Stimulated activated CD4-positive, alpha-beta T cell treated with anti-CD3 and anti-CD28 coated beads, Interleukin-4, amount 100 ng/mL, for 24 hours (primary cell): ENCODE measurements at places on chromosomes 3 and 15.

GRCh38 chr15:101296418-101297405 lies 1.7 kb upstream of the SNRPA1 start:
- DNase-seq = no peak

DNA sequence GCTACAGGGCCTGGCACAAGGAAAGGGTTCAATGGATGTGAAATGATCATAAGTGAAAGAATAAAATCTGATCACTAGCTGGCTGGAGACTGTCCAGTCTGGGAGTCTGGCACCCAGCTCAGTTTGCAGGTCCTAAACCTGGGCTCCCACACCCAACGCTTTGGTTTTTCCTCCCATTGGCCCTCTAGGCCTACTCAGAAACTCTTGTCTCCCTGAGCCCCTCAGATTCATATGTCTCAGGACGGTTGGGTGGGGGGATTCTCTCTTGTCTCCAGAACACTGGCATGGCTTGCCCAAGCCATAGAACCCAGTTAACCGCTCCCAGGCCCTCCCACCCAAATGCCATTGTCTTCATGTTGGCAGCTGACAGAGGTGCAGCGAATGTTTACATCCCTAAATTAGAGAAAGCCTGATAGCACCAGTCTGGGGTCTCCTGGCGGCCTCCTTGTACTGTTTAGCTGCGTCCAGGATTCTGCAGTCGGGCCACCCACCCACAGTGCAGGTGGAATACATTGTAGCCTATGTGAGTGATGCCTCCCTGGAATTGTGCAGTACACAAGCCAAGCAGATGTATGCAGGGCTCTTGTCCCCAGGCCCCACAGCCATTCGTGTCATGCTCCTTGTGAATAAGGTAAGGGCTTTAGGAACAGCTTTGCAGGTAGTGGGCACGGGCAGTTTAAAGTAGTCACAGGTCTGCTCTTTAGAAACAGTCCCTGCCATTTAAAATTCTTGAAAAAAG lies 266.3 kb downstream of the XXYLT1 start:
- peak; percentile 1 for DNase-seq

DNA sequence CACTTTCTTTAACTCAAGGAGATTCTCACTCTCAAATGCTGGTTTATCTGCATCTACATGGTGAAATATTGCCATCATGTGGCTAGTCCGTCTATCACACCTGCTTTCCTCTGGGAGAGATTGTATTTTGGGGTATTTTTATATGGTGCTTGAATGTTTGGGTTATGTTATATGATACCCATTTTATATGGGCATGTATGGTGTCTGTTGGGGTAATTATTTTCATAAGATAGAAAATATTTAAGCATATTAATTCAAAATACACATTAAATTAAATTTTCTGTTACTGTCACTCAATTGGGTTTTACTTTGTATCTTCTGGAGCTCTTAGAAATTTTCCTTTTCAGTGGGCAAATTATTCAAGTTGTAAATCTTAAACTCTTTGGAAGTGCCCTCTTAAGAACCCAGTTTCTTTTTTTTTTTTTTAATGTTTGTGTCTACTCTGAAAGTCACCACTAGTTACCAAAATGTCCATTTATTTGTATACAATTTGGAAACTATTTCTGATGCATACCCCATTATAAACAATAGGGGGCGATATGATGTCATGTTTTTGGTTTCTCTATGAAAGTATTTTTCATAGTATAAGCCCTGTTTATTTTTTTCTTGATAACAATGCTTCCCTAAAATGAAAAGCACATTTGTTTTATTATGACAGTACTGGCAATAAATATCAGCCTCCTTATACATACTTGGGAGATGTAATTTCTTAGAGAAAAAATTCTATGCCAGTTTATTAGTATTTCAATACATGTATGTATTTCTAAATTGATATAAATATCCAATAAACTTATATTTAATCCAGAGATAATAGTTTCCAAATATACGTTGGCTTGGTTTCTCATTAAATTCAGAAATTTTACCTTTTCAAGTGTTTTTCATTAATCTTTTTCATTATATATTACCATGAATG lies 36.1 kb upstream of the PLSCR5 start:
- DNase-seq = no peak

GRCh38 chr3:152843955-152844354 lies 9.0 kb downstream of the P2RY1 start:
- no peak for DNase-seq

DNA sequence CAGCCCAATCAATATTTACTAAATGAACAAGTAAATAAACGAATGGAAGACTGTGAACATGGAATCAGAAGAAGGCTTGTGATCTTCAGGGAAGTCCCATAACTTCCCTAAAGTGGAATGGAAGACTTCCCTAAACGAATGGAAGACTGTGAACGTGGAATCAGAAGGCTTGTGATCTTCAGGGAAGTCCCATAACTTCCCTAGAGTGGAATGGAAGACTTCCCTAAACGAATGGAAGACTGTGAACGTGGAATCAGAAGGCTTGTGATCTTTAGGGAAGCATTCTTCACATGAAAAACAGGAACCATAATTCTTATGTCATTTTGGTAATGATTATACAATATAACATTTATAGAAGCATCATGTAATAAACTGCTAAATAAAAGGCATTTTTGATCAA lies 38.8 kb downstream of the EOGT start:
- no peak for DNase-seq

DNA sequence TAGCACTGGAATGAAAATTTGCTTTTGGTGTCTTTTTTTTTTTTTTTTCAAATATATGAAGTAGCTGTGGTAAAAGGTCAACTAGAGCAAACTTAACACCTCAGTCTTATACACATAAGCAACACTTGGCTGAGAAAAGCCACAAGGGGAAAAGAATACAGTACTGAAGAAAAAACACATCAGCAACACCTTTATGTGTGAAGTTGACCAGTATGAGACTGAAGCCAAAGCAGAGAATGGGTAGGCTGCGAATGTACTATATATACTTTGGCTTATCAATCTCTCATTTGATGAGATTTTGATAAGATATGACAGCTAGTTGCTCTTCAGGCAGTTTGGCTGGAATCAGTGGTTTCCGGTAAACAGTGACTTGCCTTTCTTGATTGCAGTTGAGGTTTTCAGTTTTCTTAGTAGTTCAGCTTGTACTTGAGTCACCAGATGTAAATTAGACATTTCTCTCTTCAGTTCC lies 22.0 kb upstream of the ZCWPW2 start:
- DNase-seq = peak; percentile 52

DNA sequence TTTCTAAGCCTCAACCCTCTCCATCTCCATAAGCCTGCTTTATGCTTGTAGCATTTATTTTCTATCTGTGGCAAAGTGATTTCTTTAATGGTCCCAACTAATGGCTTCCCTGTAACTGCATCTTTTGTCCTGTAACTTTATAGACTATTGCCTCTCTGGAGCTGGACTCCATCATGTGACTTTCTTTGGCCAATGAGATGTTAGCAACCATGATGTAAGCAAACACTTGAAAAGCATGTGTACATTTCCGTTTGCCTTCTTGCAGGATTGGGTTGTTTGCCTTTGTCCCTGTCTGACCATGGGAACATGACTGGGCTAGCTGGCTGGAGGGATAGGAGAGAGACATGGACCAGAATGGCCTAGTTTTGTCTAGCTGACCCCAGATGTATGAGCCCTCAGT lies 106.0 kb upstream of the LRIG1 start:
- DNase-seq = no peak

- no peak for DNase-seq
These were observed 99.2 kb downstream of the SLMAP start for GRCh38 chr3:57855281-57855680.

DNA sequence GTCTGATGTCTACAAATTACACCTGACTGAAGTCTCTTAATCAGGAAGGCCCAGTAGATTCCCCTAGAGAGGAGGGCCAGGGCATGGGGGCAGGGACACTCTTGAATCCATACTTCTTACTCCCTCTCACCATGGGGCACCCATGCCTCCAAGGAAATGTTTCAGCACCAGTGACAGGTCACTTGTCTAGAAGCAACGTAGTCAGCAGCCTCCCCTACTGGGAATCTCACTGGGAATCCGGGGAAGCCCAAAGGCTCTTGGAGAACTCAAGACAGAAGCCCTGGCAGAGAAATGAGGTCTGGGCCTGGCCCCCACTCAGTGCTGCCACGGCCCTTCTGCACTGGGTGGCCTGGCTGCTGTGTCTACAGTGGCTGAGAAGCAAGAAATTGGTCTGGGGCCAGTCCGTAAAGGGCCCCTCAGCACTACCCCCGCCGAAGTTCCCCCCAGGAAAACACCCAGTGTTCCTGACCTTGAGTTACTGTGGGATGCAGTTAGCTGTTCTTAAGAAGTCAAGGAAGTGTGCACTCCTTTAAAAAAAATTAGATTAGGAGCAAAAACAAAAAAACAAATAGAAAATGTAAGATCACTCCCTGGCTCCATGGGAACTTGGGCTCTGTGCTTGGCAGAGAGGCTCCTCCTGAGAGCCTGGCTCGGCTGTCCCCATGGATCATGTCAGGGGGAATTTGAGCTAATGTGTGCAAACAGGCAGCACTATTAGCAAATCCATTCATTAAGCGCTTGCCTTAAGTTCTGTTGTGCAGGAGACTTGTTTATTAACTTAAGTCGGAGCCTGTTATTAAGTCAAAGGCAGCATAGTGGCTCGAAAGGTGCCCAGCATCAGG lies 5.4 kb upstream of the LINGO1 start:
- no peak for DNase-seq

- no peak for DNase-seq
These were observed 609 bp upstream of the UROC1 start for GRCh38 chr3:126517986-126518778.

- no peak for DNase-seq
These were observed 101.6 kb downstream of the MOBP start for GRCh38 chr3:39569095-39569494.

- no peak for DNase-seq
These were observed 117.1 kb upstream of the MRPS22 start for GRCh38 chr3:139226731-139227130.

DNA sequence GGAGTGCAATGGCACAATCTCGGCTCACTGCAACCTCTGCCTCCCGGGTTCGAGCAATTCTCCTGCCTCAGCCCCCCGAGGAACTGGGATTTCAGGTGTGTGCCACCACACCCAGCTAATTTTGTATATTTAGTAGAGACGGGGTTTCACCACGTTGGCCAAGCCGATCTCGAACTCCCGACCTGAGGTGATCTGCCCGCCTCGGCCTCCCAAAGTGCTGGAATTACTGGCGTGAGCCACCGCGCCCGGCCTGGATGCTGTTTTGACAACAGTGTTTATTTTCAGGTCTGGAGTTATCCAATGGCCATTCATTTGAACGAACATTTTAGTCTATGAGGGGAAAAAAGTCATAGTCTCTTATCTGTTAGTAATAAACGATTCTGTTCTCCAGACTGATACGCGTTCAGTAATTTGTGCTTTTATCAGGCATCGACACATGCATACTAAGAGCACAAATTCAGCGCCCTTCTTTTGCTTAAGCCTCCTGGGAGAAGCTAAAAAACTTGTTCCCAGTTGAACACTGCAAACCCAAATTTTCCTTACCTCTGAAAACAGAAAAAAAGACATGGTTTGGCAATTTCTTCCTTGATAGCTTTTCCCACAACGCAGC lies 1.3 kb downstream of the B3GALNT1 start:
- no peak for DNase-seq

DNA sequence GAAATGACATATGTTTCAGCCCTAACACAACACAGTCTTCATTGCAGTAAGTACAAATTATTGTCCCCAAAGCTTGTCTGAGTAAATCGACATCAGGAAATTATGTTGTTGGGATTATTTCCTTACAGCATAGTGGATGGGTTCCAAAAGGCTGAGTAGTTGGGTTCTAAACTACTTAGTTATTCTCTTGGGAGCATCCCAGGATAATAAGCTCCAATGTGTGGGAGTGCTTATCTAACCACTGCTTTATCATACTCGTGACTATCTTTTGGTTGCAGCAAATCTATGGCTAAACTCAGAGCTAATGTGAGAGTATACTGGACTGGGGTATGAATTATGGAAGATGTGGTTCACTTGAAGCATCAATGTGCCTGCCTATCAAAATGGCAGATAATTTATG lies 128.5 kb downstream of the RBMS3 start:
- DNase-seq = no peak

- no peak for DNase-seq
These were observed 105.5 kb downstream of the SEMA5B start for GRCh38 chr3:122921791-122922651.

GRCh38 chr15:70508561-70509281 lies 254.6 kb downstream of the UACA start:
- DNase-seq = peak; percentile 59

DNA sequence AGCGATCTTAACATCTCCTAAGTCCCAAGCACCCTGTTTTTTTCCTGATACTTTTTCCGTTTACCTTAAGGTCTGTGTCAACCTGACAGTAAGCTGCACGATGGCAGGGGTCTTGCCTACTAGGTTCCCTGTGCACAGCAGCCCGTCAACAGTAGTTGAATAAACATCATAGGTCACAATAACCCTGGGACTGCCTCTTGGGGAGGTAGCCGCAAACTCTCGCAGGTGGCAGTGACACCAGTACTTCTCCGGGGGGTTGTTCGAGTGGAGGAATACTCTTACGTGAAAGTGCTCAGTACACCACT lies 365 bp upstream of the PDCD6IP start:
- DNase-seq = no peak

- DNase-seq = no peak
These were observed 1.3 kb downstream of the KLF15 start for GRCh38 chr3:126355777-126356372.

DNA sequence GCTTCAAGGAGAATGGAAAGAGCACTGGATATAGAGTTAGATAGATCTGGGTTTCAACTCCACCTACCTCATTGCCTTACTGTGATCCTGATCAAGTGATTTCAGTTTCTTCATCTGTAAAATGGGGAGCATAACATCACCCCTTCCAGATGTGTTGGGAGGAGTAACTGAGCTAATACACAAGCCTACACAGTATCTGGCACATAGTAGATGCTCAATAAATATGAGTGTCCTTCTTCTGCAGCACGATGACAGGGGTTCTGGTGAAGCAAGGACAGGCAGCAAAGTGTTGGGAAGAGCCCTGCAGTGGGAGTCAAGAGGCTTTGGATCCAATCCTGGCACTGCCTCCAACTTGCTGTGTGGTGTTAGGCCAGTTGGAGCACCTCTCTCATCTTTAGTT lies 270.0 kb downstream of the UACA start:
- DNase-seq = no peak

GRCh38 chr15:78263351-78263781 lies 996 bp upstream of the DNAJA4 start:
- no peak for DNase-seq

DNA sequence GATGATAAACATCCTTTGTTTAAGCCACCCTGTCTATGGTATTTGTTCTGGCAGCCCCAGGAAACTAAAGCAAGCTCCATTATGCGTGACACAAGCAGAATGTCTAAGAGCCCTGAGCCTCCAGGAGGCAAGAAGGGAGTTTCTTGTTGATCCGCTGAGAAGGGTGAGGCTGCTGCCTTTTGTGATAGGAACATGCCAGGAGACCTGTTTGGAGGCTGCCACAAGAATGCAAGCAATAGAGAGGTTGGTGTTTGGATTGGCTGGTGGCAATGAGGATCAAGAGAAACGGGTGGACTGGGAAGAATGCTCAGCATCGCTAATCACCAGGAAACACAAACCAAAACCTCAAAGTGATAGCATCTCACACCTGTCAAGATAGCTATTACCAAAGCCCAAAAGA lies 104.8 kb downstream of the ASB7 start:
- no peak for DNase-seq

- no peak for DNase-seq
These were observed 43.7 kb downstream of the TMEM45A start for GRCh38 chr3:100536093-100536492.
